Stimulated activated CD8-positive, alpha-beta memory T cell treated with anti-CD3 and anti-CD28 coated beads, Interleukin-7, amount 100 ng/mL, for 1 hour (primary cell): ENCODE measurements at places on chromosomes 7 and 10.
A peak's percentile ranks its signal among the peaks of the same experiment; 100 is the strongest.

DNA sequence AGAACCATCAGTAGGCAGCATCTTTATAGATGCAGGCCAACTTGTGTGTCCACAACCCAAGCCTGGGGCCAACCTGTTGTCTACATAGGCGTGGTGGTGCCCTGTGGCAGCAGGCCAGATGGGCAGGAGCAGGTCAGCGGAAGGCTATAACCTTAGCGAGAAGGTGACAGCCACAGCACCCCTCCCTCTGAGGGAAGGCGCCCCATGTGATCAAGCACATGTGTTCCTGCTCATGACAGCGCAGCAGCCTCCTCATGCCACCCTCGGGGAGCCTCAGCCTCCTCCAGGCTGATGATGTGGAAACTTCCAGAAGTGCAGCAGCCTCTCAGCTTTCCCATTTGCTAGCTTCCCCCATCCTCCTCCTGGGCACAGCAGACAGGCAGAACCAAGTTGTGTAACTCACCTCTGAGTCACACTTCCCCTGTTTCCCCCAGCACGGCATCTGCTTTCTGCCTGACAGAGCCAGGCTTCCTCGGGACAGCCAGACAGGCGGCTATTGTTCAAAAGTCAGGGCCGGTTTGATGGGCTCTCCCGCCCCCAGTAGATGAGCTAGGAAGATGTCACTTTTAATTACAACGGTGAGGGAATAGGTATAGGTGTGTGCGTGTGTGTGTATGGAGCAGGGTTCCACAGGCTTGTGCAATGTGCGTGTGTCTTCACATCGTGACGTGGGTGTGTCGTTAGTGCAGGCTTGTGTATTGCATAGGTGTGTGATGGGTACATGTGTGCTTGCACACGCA lies 312.0 kb upstream of the ZMIZ1 start:
- no peak for DNase-seq

DNA sequence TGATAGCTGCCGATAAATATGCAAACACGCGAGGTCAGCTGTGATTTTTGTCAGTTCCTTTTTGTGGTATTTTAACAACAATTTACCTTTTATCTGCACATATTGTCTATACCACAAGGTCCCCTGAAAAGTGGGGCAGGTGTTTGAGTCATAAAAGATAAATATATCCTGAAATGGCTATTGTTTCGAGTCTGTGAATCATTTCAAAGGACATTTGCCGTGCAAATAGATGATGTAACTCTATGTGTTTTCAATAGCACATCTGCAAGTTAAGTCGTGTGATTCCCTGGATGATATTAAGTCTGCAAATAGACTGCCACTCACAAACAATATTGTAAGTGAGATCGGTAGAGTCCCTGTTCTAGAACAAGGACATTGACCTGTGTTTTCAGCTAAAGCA lies 193.0 kb upstream of the PITRM1 start:
- DNase-seq: no peak

GRCh38 chr10:110649347-110650264 lies 5.5 kb downstream of the RBM20 start:
- DNase-seq: no peak

DNA sequence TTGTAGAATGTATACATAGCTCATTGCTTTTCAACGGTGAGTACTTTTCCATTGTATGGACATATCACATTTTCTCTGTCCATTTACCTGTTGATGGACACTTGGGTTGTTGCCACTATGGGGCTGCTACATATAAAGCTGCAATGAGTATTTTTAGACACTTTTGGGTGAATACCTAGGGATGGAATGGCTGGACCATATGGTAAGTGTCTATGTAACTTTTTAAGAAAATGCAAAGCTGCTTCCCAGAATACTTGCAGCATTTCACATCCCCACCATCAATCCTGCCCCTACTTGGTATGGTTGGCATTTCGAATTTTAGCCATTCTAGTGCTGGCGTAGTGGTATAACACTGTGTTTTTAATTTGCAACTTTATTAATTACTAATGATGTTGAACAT lies 274.6 kb downstream of the TNS3 start:
- DNase-seq: no peak

DNA sequence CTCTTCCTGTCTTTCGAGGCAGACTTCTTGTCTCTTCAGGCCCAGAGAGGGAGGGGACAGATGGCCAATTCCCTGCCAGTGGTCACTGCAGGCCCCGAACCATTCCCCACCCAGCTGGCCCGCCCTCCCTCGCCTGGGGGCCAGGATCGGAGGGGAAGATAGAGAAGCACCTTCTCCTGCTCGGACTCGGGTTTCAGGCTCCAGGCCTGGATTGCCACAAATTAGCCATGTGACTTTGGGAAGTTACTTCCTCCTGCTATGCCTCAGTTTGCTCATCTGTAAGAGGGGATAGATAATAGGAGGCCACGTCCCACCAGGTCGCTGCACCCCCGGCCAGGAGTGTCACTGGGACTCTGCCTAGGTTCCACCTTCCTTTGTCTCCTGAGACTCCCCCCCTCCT lies 24.8 kb upstream of the PPP2R2D start:
- DNase-seq: no peak

DNA sequence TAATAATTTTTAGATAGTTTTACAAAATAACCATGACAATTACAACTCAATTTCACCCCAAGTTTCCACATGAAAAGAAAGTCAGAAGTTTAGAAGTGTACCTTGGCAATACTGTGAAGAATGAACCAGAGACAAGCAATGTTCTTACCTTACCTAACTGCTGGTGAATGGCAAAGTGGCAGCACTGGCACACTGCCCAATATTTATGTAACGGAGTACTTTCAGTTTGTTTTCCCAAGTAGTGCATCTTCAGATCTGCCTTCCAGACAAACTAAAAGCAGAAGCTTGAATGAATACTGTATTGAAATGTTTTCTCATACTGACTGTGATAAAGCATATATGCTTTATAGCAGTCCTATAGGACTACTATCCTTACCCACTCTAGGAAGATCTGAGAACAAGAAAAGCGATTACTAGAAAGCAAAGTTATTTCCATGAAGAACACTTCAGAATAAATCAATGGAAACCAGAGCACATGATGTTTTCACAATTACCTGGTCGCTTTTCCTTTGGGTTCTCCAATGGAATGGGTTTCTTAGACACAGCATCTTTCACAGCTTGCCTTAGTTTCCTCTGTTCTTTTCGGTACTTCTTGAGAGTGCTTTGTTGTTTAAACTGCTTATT lies 1.5 kb downstream of the NOC3L start:
- no peak for DNase-seq

GRCh38 chr7:155468785-155469148 lies 10.8 kb downstream of the EN2 start:
- DNase-seq: no peak

- no peak for DNase-seq
Measured at GRCh38 chr10:4144817-4145216, 359.8 kb upstream of the KLF6 start.

- no peak for DNase-seq
Measured at GRCh38 chr7:30322271-30323005, 38.0 kb downstream of the ZNRF2 start.

GRCh38 chr7:96708872-96709271 lies 774 bp downstream of the SEM1 start:
- no peak for DNase-seq

DNA sequence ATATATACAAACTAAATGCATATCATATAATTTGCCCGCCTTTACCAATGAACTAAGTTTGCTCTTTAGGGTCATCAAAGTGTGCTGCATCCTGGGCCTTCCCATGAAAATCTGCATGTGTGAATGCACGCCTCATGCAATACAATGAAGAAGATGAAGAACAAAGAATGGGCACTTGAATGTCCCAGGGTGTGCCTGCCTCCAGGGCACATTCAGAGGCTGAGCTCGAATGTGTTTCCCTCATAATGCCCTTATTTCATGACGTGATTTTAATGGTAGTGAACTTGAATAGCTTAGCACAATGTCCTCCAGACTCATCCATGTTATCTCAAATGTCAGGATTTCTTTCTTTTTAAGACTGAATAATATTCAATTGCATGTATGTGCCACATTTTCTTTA lies 824.9 kb downstream of the TNS3 start:
- no peak for DNase-seq

DNA sequence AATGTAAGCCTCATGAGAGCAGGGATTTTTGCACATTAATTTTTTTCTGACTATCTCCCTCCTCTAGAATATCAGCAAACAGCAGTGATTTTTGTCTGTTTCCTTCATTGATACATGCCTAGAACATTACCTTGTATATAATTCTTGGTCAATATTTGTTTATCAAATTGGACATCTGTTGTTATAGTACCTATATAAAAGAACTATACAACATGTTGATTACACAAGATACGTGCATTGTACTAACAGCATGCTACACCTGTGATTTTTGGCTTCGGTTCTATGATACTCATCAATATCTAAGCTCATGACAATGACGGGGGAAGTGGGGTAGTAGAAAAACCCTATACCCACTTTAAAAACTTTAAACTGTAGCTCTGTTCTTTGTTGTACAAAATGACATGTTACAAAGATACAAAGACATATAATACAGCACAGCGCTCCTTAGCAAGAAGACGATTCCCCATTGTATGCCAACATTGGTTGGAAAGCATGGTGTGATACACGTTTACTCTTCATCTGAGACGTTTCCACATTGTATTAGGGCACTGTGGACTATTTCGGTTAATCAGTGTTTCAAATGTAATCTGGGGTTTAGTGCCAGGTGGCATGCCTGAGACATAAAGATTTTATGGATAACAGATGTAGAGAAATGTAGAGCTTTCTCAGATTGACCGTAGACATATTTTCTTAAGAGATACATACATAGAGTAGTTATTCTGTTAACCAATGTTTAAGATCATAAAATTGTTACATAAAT lies 70.5 kb upstream of the FOXP2 start:
- DNase-seq: no peak

DNA sequence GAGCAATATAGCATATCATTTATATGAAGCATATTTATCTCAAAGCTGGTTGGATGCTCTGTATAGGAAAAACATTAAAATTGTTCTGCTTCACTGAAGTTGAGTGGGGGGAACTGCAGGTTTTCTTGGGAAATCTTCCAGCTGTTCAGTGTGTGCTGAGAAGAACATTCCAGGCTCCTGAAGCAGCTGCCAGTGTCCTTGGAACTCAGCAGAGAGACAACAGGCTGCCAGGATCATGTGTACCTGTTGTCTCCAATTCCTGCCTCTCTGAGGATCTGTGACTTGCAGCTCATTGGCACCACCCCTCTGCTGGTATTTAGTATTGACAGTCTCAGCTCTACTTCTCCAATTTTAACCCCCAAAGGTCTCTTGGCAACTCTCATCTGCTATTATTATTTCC lies 42.3 kb upstream of the PRKG1 start:
- DNase-seq: no peak

- DNase-seq: no peak
Measured at GRCh38 chr10:99522470-99523250, 10.1 kb upstream of the NKX2-3 start.

- DNase-seq: peak; percentile 34
Measured at GRCh38 chr7:41881331-41882130, 178.6 kb upstream of the INHBA start.

DNA sequence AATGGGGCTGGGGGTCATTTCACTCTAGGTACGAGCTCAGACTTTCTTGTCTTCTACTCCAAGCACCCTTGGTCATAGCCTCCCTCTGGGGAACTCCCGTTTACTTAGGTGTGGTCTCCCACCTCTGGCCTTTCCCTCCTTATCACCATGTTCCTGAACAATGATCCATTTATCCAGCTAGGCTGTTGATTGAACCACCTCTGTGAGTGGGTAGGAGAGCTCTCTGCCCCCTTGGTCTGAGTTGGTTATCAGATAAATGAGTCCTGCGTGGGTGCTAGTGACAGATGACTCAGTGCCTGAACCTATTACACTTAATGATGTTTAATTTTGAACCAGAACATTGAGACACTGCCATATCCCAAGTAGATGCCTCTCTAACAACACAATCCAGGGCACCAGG lies 9.4 kb downstream of the BLNK start:
- DNase-seq: no peak

DNA sequence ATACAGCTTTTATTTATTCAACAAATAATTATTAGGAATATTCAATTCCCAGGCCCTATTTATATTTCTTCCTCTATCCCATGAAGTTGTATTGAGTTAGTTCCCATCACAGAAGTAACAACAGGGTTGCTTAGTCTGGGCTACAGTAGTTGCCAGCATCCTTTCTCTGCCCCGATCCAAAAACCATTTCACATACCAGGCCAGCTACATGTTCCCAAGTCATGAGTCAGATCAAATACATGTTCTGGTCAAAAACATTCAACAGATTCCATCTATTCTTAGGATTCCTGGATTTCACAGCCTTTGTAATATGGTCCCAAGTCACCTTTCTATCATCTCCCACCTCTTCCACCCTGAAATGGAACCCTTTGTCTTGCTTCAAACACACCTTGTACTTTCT lies 91.6 kb downstream of the RAB11FIP2 start:
- DNase-seq: no peak

DNA sequence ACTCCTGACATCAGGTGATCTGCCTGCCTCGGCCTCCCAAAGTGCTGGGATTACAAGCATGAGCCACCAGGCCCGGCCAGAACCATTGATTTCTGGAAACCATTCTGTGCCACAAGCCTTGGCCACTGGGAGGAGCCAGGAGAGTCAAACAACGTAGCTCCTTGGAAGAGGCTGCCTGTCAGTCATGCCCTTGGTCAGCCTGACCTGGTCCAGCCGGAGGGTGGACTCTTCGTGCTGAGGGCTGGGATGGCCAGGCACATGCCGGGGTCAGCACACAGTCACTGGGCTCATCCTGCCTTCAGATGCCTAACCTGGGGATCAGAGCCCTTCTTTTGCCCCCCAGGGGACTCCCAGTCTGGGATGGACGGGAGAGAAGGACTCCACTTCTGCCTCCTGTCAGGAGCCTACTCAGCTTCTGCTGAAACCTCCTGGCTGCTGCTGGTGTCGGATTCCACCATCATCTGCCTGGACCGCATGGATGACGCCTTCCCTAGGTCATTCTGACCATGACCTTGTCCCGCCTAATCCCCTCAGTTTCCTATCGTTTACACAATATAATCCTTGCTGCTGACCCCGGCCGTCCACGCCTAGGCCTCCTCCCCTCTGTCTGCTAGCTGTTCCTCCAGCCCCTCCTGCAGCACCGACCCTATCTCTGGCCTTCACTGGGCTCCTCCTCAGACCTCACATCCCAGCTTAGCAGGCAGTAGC lies 30.4 kb downstream of the TMEM270 start:
- no peak for DNase-seq

GRCh38 chr7:158110034-158110590 lies 477.5 kb downstream of the PTPRN2 start:
- DNase-seq: no peak
